ENCODE measurements at places on chromosomes 2 and 18. TPM values are rescaled to one million over a fixed set of nuclear protein-coding genes. Genes with fewer than 3 reads are reported as not detected.

The DLX1 gene
- not detected for total RNA-seq

The CXCR1 gene
- total RNA-seq = not detected

The GAREM2 gene
- total RNA-seq = 1.4 TPM

The FHL2 gene
- 2.2 TPM for total RNA-seq

The TUBA3E gene
- total RNA-seq = not detected

The GPR45 gene
- total RNA-seq = not detected

The KLHL41 gene
- 0.09 TPM for total RNA-seq
